Esophagus muscularis mucosa (tissue), 4 donors: ENCODE measurements at places on chromosomes 3 and 15. TPM values are rescaled to one million over a fixed set of nuclear protein-coding genes. Genes with fewer than 3 reads are reported as not detected.

The ZNF501 gene
- total RNA-seq, result 5.1 TPM

The IL17RD gene
- total RNA-seq, result 10.8 TPM

The PLXNA1 gene
- total RNA-seq, result 34.0 TPM

The VGLL3 gene
- total RNA-seq, result 34.7 TPM

The SIN3A gene
- 53.1 TPM for total RNA-seq

The OR4F15 gene
- not detected for total RNA-seq

The LRRC28 gene
- total RNA-seq, result 24.8 TPM

The MESP1 gene
- 0.50 TPM for total RNA-seq

The ZMYND10 gene
- 0.50 TPM for total RNA-seq

The APOD gene
- 547 TPM for total RNA-seq

The MAP1A gene
- 59.5 TPM for total RNA-seq

The LNP1 gene
- total RNA-seq, result 1.8 TPM

- no peak for DNase-seq
These were observed 270.7 kb upstream of the THRB start for GRCh38 chr3:24765399-24765798.

GRCh38 chr3:122004107-122004506 is 17.9 kb downstream of the ILDR1 start:
- DNase-seq, result no peak

DNA sequence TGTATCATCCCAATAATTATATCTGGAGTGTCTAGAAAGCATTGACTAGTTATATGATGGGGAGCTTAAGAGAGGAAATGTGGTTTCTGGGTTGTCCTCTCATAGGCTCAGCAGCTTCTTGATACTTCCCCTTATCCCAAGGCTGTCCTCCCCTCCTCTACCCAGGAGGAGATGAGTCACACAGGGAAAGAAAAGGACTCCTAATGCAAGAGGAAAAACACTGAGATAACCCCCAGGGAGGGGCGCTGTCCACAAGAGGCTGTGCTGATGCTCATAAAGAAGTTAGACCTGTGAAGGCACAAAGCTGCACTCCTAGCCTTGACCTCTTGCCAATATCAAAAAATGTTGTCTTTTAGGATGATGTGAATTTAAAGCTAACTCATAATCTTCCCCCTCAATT is 28.8 kb upstream of the GYG1 start:
- DNase-seq, result no peak

GRCh38 chr3:114858329-114858728 is 288.8 kb downstream of the ZBTB20 start:
- no peak for DNase-seq

DNA sequence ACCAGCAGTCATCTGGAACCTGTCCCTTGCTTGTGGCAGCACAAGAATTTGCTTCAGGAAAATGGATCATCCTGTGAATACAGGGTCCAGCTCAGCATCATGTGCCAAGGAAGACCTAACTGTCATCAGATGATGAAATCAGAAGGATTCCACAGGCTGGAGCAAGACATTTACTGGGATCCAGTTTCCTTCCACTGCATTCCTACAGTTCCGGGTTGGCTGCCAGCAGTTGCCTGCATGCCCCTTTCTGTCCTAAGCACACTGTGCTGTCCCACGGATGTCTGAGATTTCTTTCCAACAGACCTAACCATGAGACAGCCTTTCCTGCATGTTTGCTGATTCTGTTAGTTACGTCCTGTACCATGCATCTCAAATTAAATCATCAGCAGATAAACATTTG is 140.7 kb downstream of the IMPG2 start:
- peak; percentile 37 for DNase-seq

- no peak for DNase-seq
These were observed 299.6 kb upstream of the C2CD4B start for GRCh38 chr15:62464705-62465104.

DNA sequence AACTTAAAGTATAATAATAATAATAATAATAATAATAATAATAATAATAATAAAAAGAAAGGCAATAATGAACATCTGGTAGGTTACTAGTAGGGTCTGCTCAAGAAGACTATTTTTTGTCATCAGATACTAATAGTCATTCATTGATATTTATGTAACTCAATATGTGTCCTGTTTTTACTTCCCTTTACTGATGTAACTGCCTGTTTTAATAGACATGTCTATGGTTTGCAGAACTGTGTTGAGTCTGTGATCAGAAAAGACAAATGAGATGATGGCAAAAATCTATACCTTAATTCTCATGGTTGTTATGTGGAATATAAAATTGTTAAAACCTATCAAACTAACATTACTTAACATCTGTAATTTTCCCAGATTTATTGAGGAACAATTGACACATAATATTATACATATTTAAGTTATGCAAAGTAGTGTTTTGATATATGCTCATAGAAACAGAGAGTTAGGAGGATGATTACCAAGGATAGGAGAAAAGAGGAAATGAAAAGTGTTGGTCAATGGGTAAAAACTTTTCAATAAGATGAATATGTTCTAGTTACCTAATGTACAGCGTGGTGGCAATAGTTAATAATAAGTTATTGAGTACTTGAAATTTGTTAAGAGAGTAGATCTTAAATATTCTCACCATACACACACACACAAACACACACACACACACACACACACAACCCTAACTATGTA is 699.4 kb downstream of the ZPLD1 start:
- no peak for DNase-seq

GRCh38 chr3:55484191-55484689 is 2.9 kb downstream of the WNT5A start:
- DNase-seq, result no peak

DNA sequence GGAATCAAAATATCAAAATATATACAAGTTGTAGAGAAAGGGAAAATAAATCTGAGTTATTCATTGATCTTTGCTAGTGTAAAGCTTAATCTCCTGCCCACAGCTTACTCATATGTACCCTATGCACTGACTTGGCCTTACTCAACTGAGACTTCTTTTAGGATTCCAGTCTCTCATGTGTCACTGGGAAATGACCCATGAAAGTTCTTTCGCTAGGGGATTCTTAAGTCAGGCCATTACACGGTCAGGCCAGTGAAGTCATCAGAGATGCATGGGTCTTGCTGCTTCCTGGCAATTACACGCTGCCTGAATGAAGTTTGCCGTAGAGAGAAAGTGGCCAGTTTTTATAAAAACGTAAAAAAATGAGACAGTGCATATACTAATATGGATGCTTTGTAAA is 20.7 kb upstream of the LPP start:
- no peak for DNase-seq

DNA sequence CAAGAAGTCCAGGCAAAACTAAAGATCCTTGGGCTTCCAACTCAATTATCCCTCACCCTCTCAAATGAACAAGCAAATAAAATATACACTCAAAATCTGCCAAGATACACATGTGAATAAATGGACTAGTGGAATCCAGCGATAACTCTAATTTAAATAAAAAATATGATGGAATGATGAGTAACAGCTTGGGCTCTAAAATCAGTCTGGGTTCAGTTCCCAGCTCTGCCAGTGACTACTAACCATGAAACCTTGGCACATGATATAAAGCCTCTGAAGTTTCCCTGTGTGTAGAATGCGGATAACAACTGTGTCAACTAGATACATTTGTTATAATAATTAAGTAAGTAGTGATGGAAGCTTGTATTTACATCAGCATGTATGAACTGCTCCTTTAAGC is 81.3 kb downstream of the CADPS start:
- DNase-seq, result no peak

DNA sequence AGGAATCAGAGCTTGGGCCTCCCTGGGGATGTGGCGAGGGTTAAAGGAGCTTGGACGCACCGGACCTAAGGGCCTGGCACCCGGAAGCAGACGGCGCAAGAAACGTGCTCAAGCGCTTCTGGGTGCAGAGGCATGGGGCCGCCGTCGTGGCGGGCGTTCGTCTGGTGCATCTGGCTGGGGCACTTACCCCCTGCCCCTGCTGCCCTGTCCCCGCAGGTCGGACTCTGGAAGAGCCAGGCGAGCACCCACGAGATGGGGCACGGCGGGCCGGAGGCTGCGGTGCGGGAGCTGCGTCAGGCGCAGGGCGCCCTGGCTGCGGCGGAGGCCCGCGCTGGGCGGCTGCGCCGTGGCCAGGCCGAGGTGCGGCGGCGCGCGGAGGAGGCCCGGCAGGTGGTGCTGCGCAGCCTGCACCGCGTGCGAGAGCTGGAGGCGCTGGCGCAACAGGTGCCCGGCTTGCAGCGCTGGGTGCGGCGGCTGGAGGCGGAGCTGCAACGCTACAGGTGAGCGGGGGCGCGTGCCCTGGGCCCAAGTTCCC is 2.5 kb downstream of the EFCC1 start:
- DNase-seq, result no peak

DNA sequence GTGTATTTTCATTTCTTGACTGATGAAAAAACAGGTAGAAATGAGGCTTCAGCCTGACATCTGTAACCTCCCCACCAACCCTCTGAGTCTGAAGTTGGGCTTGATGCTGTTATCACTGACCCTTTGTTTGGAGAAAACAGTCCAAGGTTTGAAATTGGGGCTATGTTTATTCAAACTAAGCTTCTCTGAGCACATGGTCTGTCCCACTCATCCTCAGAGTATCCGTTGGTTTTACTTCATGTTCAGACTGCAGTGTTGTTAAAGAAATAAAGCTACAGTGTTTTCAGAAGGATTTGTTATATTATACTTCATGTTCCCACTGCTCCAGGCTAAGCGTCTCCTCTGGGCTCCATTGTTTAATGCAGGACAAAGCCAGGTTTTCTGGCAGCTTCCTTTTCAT is 6.0 kb downstream of the MAPKBP1 start:
- peak; percentile 75 for DNase-seq

- DNase-seq, result no peak
These were observed 46.0 kb downstream of the KLF13 start for GRCh38 chr15:31372635-31373091.

DNA sequence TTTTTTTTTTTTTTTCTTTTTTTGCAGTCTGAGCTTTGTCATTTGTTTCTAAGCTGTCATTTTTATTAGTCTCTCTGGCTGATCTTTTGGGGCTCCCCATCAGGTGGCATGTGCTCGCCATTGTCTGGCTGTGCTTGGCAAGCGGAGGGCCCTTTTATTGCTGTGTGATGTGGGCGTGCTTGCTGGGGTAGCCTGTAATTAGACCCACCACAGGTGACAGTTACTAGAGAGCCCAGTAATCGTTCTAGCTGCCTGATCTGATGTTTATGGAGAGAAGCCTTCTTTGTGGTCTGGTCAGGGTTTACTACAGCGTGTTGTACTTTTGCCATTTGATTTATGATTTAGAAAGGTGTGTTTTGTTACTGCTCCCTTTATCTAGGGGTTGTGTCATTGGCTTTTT is 179.9 kb downstream of the MCTP2 start:
- DNase-seq, result no peak

- no peak for DNase-seq
These were observed 531 bp upstream of the MAP1A start for GRCh38 chr15:43516801-43517353.

- no peak for DNase-seq
These were observed 181.3 kb downstream of the SNRPN start for GRCh38 chr15:25136119-25136518.

GRCh38 chr3:58092521-58092920 is 84.3 kb downstream of the FLNB start:
- no peak for DNase-seq

DNA sequence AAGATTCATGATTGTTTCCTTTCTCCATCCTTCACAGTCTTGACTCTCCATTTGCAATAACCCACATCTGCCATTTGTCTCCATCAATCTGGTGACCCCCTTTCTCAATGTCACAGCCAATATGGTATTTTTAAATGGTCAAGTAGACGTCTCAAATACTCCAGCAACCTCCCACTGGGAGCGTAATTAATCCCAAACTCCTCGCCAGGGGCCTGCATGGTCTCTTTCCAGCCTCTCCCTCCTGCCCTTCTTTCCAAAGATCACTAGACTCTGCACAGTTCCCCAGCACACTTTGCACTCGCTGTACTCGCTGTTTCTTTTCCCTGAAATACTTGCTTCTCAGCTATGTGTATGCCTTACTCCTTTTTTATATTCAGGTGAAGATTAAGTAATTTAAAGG is 115.3 kb downstream of the PLCH1 start:
- no peak for DNase-seq

- no peak for DNase-seq
These were observed 5.1 kb downstream of the MIX23 start for GRCh38 chr3:122377975-122378374.

DNA sequence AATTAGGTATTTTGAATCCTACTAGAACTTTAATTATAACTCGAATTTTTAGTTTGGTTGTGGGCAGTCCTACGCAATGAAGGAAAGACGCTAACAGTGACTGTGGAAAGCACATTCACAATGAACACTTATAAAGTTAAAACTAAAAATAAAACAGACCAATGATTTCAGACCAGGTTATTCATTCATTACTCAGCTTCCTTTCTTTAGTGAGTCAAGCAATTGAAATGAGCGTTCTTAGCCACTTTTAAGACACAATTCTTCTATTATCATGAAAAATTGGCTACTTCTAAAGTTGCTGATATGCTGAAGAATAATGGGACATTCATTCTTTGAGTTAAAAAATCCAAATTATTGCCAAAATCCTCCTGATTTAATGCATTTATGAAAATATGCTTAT is 66.0 kb upstream of the CMSS1 start:
- DNase-seq, result no peak

DNA sequence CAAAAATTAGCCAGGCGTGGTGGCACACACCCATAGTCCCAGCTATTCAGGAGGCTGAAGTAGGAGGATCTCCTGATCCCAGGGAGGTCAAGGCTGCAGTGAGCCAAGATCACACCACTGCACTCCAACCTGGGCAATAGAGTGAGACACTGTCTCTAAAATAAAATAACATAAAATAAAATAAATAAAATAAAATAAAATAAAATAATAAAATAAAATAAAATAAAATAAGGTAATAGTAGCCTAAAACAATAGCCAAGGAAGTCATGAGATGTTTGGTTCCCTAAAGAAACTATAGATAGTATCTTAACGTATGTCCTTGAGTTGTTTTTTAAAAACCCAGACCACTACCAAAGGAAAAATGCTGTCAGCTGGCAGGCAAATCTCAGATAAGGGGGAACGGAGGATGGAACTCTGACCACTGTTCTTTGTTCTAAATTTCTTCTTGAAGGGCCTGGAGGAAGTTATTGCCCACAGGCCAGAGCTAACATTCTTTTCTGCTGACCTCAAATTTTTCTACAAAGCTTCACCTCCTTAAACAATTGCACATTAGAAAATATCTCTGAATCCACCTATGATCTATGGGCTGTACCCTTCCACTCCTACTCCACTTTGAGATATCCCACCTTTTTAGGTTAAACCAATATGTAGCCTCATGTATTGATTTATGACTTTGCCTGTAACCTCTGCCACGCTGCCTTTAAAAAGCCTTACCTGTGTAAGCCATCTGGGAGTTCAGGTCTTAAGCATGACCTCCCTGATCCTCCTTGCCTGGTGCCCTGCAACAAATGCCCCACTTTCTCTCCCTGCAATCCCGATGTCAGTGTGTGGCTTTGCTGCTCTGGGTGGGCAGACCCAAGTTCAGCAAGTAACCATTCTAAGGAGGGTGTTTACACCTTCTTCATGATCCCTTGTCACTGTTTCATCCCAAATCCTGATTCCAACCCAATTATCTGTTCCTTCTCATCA is 126.2 kb upstream of the BHLHE40 start:
- DNase-seq, result no peak

- no peak for DNase-seq
These were observed 1294.1 kb downstream of the NSUN3 start for GRCh38 chr3:95356764-95357501.
